Fibroblast of the aortic adventitia (primary cell): ENCODE measurements at places on chromosomes 3 and 15. TPM values are rescaled to one million over a fixed set of nuclear protein-coding genes. Genes with fewer than 3 reads are reported as not detected.

HRG gene
- total RNA-seq, result not detected in 2 replicates

PARL gene
- total RNA-seq, result 32.7 and 102 TPM in 2 replicates

ACP3 gene
- total RNA-seq, result 0.63 TPM in 1 of 2 replicates, not detected in the other

CRYGS gene
- total RNA-seq, result 1.3 TPM in 1 of 2 replicates, not detected in the other

MRAS gene
- 31.2 and 53.3 TPM in 2 replicates for total RNA-seq

LRRC3B gene
- not detected in 2 replicates for total RNA-seq

MELTF gene
- total RNA-seq, result 5.6 and 20.8 TPM in 2 replicates

GPR149 gene
- total RNA-seq, result not detected in 2 replicates

GOLGA8Q gene
- 1.1 TPM in 1 of 2 replicates, not detected in the other for total RNA-seq

EIF2B5 gene
- 18.4 and 28.1 TPM in 2 replicates for total RNA-seq

TRIM42 gene
- total RNA-seq, result not detected in 2 replicates

LYSMD4 gene
- total RNA-seq, result 2.6 and 9.0 TPM in 2 replicates

PCOLCE2 gene
- total RNA-seq, result 31.6 and 98.4 TPM in 2 replicates

ATP10A gene
- 4.4 and 5.8 TPM in 2 replicates for total RNA-seq

C15orf62 gene
- total RNA-seq, result 0.18 and 0.57 TPM in 2 replicates

RBPMS2 gene
- 0.09 TPM in 1 of 2 replicates, not detected in the other for total RNA-seq

MAP1A gene
- total RNA-seq, result 43.9 and 108 TPM in 2 replicates

GCSAM gene
- not detected in 2 replicates for total RNA-seq

KCNAB1 gene
- 3.3 and 9.2 TPM in 2 replicates for total RNA-seq

ADIPOQ gene
- total RNA-seq, result not detected in 2 replicates

SLC22A13 gene
- total RNA-seq, result 0.45 TPM in 1 of 2 replicates, not detected in the other

MAP3K13 gene
- 13.0 and 21.9 TPM in 2 replicates for total RNA-seq
